HCEC 1CT (cell line): ENCODE measurements at places on chromosomes 7 and 10.

DNA sequence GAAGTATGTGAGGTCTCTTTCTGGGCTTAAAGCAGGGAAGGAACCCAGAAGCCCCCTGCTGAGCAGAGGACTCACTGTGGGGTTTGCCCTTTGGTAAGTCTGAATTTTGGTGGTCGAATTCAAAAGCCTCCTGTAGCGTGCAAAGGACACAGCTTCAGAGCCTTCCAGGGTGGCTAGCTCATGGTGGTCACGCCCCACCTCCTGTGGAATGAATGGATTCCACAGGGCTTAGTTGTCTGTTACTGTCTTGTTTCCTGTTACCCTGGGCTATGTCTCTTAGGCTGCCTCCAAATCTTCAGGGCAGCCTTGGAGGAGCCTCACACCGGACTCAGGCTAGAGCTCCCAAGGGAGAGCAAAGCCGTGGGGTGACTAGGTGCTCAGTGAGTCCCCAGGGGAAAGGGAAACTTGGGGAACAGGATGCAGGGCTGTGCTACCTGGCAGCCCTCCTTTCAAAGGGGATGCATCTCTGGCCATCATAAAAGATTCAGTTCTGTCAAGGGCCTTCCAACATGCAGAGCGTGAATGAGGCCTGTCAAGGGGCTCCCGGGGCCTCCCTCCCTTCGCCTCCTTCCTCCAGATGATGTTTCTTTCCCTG is 211.7 kb downstream of the CCSER2 start:
- DNase-seq, result peak; percentile 89

GRCh38 chr10:86373828-86374227 is 7.2 kb upstream of the GRID1 start:
- DNase-seq, result no peak

GRCh38 chr7:26233902-26234511 is 32.5 kb downstream of the CBX3 start:
- no peak for DNase-seq

- DNase-seq, result no peak
These were observed 144.8 kb downstream of the CALN1 start for GRCh38 chr7:72267291-72267800.

DNA sequence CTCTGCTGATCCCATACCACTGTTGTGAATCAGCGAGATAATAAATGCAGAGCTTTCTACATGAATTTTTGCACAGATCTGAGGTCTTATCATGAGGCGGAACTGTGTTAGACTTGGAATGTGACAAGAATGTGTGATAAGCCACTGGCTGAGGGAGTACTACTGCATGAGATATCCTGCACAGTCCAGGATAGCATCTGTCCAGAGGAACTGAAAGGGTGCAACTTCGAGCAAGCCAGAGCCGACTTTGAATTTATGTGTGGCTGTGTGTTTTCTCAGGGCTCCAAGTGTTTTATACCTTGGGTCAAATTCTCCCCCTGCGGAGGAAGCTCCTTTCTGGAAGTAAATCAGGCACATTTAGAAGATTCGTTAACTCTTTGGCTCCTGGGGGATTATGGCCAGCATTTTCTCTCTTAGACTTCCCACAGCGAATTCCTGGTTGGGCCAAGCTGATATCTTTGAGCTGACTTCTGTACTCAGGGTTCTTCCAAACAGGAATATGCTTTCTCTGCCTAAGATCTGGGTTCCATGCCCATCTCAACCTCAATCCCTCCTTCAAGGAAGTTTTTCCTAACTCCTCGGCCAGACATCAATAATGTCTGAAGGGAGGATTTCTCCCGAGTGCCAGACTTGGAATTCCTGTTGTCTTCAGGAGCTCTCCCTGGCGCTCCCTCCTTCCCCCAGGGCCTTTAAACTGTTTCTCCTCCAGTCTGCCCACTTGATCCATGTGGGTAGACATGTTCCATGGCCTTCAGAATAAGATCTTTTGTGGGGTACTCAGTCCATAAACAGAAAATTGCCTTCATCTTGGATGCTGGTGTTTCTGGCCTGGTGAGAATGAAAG is 2.5 kb upstream of the MEST start:
- no peak for DNase-seq

- DNase-seq, result no peak
These were observed 72.5 kb upstream of the FZD1 start for GRCh38 chr7:91191771-91192170.

- DNase-seq, result no peak
These were observed 20.0 kb downstream of the VKORC1L1 start for GRCh38 chr7:65892835-65893234.

GRCh38 chr10:36183726-36184125 is 541.6 kb upstream of the FZD8 start:
- DNase-seq, result no peak
